ENCODE measurements at places on chromosomes 1 and 21.

DNA sequence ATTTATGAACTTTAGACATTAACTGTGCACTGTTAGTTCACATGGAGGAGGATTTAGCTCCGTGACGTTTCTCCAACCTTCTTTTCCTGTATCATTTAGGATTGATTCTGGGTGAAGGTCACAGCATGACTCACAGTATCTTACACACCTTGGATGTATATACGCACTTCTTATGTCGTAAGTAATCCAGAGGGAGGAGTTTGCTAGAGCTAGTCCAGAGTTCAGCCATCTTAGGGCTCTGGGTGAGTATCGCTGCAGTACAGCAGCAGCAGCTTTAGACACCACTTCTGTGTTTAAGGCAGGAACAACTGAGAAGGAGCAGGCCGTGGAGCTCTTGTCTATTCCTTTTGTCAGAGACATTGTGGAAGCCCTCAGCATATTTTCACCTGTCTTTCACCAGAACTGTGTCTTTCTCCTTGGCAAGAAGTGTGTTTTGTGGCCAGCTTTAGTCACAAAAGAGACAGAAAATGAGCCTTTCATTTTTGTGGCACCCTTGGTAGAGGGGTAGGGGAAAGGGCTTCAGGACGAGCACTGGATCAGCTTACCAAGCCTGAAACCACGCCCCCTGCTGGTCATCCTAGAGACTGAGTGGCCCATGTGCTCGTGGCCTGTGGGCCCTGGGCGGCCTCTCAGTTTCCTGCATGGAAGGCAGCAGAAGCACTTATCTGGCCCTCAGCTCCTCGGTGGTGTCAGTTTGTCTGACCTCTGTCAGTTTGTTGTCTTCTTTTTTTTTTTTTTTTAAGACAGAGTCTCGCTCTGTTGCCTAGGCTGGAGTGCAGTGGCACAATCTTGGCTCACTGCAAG, 64.0 kb downstream of the ADARB1 start:
- peak; percentile 86 for DNase-seq

DNA sequence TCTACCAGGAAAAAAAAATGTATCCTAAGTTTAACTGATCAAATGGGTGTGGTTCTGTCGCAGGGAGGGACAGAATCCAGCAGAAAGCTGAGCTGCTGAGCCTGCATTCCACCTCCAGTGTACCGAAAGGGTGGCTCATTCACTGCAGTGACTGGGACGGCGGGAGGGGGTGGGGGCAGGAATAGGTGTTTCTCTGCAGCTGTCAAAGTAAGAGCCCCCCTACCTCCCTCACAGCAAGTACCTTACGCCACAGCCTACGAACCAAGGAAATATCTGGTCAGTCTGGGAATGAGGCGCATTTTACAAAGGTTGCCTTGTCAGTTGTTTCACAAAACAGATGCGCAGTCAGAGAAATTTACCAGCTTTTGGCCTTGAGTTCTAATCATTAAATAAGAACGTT, 1.7 kb downstream of the S100B start:
- no peak for DNase-seq

GRCh38 chr1:175784831-175785230, 41.4 kb upstream of the TNR start:
- no peak for DNase-seq

DNA sequence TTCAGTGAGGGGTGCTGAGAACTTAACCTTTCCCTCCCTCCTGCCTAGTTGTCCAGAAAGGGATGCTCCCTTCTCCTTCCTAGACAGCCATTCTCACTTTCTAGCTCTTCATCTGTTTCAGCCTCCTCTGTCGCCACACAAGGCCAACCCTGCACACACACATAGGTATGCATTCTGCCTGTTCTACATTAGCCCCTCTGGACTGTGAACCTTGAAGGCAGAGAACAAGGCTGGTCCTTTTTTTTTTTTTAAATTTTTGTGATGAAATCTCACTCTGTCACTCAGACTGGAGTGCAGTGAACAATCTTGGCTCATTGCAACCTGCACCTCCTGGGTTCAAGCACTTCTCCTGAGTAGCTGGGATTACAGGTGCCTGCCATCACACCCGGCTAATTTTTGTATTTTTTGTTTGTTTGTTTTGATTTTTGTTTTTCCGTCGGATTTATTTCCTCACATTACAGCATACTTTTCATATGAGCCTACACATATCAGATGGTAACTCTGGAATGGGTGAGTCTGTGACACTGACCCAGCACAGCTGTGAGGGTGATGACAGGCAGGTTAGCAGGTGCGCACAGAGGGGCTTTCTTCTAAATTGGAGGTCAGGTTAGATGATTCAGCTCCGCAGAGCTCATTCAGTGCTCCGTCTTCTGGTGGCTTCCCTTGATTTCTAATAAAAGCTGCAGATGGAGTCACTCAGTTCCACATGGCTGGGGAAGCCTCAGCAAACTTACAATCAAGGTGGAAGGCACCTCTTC, 4.9 kb upstream of the AKR1A1 start:
- DNase-seq, result no peak

- DNase-seq, result no peak
Observed at GRCh38 chr1:212213784-212214183, 71.4 kb upstream of the PPP2R5A start.

DNA sequence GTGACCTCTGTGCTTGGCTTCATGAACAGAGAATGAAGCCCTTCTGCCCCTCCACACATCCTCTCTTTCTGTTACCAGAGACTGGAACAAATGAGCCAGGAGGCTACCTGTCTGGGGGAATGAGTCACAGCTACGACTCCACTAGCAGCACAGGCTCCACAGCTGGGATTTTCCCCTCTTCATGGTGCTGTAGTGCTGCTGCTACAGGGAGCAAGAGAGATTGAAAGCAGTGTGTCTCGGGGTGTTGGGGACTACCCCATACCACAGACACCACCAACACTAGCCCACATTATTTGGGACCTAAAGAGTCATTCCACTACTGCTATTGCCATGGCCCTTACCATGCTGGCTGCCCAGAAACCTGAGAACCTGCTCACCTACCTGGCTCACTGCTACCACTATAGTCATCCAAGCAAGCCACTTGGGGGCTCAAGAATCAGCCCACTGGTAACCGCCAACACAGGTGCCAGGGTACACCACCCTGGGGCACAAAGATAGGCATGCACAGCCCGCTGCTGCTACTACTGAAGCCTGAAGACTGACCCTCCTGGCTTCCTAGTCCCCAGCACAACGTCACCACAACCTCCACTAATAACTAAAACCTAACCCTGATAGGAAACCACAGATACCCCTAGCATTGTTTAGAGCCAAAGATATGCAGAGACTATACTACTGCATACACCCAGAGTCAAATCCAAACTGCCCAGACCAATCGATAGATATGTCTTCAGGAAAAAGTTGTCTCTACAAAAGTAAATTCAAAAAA, 17.7 kb downstream of the CD1E start:
- no peak for DNase-seq

- no peak for DNase-seq
Observed at GRCh38 chr1:156407344-156407743, 38.3 kb downstream of the RHBG start.

DNA sequence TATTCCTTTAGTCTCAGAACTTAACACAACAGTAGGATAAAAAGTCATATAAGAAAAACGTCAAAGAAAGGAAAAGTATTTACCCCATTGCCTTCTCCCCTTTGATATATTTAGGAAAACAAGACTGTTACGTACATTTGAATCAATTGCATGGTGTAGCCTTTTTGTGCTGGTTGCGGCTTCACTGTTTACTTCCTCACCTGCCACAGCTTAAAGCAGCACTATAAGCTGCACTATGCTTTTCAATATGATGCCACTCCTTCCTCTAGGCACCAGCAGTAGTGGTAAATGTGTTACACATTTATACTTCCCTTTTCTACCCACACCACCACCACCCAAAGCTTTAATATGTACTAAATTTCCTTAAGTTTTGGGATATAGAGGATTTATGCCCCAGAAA, 111.1 kb downstream of the ATP1B1 start:
- no peak for DNase-seq

DNA sequence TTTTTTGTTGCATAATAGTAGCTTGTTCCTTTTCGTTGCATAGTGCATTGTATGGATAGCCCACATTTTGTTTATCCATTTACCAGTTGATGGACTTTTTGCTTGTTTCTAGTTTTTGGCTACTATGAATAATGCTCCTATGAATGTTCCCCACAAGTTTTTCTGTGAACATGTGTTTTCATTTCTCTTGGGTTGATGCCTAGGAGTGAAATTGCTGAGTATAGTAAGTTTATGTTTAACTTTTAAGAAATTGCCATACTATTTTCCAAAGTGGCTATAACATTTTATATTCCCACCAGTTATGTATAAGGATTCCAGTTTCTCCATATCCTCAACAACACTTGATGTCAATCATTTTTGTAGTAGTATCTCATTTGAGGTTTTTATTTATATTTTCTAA, 84.8 kb upstream of the CACYBP start:
- no peak for DNase-seq

GRCh38 chr21:19566975-19567374, 1163.4 kb upstream of the TMPRSS15 start:
- DNase-seq, result no peak

- no peak for DNase-seq
Observed at GRCh38 chr1:109118089-109118488, 4.2 kb downstream of the ELAPOR1 start.

DNA sequence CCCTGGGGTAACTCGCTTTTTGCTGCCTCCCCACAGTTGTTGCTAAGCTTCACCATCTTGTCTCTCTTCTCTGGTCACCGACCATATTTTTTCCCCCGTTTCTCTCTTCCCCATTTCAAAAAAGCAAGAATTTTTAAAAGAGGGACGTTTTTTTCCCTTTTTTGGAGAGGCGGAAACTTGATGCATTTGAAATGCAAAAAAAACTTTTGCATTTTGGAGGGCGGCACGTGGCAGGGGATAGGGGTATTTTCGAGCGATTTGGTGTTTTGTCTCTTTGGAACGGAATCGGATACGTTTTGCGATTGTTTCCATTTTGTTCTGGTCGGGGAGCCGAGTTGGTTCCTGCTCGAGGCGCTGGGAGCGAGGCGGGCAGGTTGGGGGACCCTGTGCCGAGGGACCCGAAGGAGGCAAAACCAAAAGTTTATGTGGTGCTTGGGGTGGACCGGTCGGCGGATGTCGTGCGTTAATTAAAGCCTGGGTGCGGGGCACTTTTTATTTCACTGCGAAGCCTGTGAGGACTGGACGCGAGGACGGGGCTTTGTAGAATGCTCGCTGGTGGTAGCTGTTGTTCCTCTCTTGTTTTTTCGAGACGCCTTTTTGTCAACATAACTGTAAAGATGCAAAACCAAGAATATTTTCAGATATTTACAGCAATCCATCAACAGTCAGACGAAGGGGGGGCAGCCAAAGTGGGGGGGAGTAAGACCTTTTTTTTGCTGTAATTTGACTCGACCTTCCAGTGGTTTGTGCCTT, 884 bp downstream of the H3-3A start:
- peak; percentile 82 for DNase-seq

DNA sequence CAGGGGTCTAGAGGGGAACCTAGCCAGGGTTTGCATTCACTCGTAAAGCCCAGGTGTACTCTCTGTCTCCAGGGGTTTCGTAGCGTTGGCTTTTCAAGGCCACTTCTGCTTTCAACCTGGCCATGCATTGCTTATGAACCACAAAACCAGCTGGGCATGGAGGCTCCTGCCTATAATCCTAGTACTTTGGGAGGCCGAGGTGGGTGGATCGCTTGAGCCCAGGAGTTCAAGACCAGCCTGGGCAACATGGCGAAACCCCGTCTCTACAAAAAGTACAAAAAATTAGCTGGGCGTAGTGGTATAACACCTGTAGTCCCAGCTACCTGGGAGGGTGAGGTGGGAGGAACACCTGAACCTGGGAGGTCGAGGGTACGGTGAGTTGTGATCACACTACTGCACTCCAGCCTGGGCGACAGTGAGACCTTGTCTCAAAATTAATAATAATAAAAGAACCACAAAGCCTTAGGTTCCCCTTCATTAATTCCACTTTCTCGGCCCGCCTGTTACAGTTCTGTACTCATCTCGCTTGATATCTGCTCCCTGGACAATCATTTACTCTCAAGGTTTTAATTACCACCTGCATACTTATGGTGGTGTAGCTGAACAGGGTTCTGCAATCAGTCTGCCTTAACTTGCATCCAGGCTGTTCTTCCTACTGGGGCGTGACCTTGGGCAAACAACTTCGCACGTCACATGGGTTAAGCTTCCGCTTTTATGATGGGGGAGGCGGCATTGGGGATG, 6.1 kb downstream of the SLC16A4 start:
- no peak for DNase-seq

- DNase-seq, result no peak
Observed at GRCh38 chr1:200043336-200043668, 15.8 kb downstream of the NR5A2 start.

DNA sequence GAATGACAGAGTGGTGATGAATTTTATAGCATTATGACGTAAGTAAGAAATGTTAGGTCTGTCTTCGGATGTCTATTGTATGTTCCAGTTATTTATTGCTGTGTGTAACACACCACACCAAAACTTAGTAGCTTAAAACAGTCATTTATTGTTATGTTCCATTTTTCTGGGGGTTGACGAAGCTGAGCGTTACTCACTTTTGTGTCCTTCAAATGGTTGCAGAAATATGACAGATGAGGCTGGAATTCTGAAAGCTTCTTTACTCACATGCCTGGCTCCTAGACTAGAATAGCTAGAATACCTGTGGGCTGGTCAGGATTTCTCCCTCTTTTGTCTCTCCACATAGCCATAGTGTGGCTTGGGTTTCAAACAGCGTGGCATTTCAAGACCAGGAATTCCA, 62.1 kb upstream of the S1PR1 start:
- DNase-seq, result no peak

DNA sequence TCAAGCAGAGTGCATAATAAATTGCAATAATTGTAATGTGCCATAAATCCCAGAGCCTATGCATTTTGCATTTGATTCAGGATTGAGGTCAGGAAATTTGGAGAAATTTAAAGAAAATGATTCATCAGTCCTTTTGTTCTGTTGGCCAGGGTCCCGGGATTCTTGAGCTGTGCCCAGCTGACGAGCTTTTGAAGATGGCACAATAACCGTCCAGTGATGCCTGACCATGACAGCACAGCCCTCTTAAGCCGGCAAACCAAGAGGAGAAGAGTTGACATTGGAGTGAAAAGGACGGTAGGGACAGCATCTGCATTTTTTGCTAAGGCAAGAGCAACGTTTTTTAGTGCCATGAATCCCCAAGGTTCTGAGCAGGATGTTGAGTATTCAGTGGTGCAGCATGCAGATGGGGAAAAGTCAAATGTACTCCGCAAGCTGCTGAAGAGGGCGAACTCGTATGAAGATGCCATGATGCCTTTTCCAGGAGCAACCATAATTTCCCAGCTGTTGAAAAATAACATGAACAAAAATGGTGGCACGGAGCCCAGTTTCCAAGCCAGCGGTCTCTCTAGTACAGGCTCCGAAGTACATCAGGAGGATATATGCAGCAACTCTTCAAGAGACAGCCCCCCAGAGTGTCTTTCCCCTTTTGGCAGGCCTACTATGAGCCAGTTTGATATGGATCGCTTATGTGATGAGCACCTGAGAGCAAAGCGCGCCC, 8.7 kb downstream of the PROX1 start:
- no peak for DNase-seq

GRCh38 chr1:240420766-240421165, 191.2 kb downstream of the GREM2 start:
- no peak for DNase-seq

DNA sequence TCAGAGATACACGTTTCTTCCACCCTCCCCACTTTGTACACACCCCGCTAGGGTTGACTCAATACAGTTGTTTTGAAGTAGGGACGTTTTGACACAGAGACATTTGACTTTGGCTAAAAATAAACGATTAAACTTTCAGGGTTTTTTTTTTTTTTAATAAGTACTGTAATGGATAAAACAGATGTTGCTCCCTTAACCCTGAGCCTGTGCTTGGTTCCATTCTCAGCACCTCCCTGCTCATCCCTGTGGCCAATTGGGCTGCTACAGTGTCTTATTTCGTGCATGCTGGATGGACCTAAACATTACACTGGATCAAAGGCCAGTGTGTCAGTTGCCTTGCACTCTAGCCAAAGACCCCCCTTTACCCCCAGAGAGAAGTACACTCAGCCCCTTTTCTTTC, 16.9 kb downstream of the GRHL3 start:
- DNase-seq, result no peak

All from activated CD8-positive, alpha-beta memory T cell treated with anti-CD3 and anti-CD28 coated beads for 24 hours (primary cell).